Activated CD4-positive, alpha-beta memory T cell treated with anti-CD3 and anti-CD28 coated beads for 36 hours (primary cell): ENCODE measurements at places on chromosomes 13 and 19. TPM values are rescaled to one million over a fixed set of nuclear protein-coding genes. Genes with fewer than 3 reads are reported as not detected.
A peak's percentile ranks its signal among the peaks of the same experiment; 100 is the strongest.

URAD gene
- total RNA-seq = not detected

TTC9B gene
- not detected for total RNA-seq

CNN2 gene
- total RNA-seq = 123 TPM

MPND gene
- 19.6 TPM for total RNA-seq

ZNF606 gene
- total RNA-seq = 5.1 TPM

PSG1 gene
- not detected for total RNA-seq

KCNN1 gene
- not detected for total RNA-seq

CCDC159 gene
- 18.0 TPM for total RNA-seq

GRCh38 chr13:90272356-90272755 is 1075.1 kb upstream of the MIR17HG start:
- no peak for DNase-seq

DNA sequence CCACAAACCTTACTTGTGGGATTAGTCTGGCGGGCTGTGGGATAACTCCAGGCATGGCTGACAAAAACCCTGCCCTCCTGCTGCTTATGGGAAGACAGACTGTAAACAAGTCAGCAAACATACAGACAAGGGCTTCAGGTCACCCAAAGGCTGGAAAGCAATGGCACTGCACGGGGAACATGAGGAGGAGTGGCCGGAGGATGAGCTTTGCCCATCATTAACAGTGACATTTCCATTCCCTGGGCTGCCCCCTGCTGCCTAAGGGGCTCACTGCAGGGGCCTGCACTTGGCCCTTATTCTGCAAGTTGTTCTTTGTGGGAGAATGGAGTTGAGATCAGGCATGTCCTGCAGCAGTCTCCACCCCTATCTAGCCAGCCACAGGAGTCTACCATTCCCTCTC is 91.3 kb downstream of the UQCRFS1 start:
- DNase-seq = no peak

DNA sequence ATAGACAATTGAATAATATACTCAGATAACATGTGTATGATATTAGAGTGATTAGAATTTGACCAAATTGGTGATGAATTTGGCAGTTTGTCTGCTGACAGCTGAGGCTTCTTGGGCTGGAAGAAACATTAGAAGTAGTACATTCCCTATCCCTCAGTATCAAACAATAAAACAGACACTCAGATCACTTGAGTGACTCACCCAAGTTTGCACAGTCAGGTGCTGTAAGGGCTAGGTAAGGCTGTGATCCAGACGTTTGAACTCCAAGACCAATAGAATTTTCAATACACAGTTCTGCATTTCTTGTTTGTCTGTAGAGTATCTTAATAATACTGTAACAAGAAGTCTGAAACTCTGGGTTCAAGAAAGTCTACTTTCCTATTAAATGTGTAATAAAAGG is 223.5 kb downstream of the POSTN start:
- DNase-seq = no peak

DNA sequence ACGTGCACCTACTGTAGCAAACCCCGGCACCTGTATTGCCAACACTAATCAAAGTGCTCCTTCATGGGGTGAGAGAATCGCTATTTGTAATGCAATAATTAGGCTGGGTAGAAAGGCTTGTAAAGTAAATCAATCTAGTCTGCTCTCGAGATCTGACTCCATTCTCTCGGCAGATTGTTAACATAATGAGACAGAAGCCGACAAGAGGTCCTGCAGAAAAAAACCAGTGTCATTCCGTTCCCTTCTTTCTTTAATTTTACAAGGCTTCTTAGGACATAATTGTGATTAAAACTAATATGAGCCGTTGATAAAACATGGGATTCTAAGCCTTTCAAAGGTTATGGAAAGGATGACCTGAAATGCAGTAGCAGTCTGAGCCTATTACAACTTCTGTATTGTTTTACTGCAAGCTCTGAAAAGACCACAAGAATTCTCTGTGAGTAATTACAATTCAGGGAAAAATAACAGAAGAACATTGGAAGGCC is 530.0 kb downstream of the PCDH9 start:
- no peak for DNase-seq

DNA sequence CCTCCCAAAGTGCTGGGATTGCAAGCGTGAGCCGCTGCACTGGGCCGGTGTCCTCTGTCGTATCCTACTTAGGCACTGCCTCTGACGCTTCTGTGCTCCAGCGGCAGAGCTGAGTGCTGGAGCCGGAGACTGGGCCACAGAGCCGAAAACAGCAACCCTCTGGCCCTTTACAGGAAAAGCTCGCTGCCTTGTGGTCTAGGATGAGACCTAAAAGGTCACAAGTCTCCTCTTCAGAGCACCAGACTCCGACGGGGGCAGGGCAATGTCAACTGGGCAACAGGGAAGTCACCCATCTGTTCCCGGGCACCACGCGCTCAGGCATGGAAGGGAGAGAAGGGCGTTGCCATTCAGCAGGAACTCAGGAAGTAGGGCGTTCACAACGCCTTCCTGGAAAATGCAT is 91.7 kb downstream of the GADD45B start:
- DNase-seq = peak; percentile 20

DNA sequence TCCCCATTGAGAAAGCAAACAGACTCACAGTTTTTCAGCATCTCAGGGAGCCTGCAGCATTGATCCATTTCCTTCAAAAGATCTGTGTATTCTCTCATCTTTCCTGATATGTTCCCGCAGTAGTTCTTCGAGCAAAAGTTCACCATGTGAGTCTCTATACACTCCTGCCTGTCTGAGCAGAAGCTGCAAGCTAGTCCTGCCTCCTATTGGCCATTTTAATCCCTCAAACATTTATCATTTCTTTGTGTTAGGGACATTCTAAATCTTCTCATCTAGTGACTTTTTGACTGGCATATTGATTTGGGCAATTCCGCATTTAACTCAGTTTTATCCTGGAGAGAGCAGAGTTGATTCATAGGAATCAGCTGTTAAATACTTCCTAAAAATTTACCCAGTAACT is 660.4 kb upstream of the KLF12 start:
- DNase-seq = no peak

DNA sequence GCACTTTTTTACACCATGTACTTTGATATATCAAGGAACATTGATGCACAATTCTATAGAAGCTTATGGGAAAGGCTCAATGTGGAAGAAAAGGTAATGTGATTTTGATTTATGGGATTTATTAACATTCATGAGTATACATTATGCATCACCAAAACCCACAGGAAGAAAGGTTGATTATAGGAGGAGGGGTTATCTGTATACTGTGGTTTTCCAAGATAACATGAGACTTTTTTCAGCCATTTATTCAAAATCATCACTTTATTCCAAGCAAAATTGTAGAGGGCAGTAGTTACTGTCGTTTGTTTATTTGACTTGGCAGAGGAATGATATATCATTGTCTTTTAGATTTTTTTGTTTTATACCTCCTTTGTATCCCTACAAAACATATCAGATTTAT is 54.9 kb downstream of the WDFY2 start:
- no peak for DNase-seq

DNA sequence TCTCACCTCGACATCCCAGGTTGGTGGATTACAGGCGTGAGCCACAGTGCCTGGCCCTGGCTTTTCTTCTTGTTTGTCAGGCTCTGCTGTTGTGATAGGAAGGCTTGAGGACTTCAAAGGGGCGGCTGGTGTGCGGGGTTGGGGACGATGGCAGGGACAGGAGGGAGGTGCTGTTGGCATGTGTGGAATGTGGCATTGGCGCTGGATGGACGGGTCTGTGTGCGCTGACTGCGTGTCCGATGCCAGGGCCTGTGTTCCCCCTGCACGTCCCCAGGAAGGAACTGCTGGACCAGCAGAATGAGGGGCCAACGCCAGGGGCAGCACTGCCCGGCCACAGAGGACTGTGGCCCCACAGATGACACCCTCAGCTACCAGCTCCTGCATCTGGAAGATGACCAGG is 12.7 kb upstream of the PTBP1 start:
- no peak for DNase-seq

DNA sequence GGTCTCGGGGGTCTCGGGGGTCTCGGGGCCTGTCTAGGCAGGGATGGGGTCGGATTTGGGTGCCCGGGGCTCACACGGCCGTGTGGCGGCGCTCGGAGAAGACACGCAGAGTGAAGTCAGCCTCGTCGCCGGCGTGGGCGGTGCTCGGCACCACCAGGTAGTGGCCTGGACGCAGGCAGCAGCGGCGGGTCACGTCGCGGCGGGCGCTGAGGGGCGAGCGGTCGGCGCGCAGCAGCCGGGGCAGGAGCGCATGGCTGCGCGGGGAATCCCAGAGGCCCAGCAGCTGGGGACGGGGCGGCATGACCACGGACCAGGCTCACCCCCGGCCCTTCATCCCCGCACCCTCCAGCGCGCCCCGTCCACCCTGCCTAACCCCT is 8.2 kb downstream of the CAPN12 start:
- DNase-seq = peak; percentile 74

- no peak for DNase-seq
These were observed 11.5 kb downstream of the CCDC70 start for GRCh38 chr13:51873117-51873798.

- DNase-seq = no peak
These were observed 4.7 kb downstream of the SLC1A5 start for GRCh38 chr19:46783670-46784069.

DNA sequence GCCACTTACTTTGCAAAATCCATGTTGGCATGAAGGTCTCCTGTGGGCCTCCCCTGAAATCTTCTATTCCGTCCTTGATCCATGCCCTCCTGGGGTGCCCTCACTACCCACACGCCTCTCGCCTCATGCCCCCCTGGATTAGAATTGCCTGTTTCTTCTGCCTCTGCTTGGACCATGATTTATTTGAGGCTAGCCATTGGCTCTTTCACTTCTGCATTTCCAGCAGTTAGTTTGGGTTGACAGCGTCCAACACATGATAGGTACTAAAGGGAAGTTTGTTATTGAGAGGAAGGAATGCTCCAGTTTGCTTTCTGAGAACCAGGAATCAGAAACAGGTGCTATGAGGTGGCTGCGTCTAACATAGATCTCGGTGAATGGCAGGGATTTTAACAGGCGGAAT is 30.5 kb upstream of the TPTE2 start:
- no peak for DNase-seq

DNA sequence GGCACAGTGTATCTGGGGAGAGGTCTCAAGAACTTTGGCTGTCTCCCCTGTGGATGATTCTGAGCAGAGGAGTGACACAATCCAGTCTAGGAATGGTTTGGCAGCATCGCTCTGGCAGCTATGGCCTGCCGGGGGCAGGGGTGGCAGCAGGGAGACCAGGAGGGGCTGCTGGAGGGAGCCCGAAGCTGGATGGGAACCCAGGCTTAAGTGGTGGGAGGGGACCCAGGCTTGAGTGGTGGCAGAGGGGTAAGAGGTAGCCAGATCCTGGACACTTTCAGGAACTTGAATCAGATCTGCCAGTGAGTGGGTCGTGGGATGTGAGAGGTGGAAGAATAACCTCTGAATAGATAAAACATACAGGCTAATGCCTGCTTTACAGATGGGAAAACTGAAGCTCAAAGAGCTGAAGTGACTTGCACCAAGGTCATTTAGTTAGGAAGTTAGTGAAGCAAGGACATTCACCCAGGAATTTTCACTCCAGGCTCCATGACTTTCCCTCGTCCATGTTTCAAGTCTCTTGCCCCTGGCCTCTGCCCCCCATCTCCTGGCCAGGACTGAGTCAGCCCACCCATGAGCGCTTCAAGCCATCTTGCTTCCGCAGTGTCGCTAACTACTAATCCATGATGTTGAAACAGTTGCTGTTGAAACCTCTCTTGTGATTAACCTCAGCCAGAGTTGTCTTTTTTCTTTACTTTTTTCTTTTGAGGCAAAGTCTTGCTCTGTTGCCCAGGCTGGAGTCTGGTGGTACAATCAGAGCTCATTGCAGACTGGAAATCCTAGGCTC is 29.9 kb upstream of the C1QTNF9 start:
- DNase-seq = peak; percentile 9

GRCh38 chr13:112483299-112483698 is 104.7 kb downstream of the TUBGCP3 start:
- no peak for DNase-seq

DNA sequence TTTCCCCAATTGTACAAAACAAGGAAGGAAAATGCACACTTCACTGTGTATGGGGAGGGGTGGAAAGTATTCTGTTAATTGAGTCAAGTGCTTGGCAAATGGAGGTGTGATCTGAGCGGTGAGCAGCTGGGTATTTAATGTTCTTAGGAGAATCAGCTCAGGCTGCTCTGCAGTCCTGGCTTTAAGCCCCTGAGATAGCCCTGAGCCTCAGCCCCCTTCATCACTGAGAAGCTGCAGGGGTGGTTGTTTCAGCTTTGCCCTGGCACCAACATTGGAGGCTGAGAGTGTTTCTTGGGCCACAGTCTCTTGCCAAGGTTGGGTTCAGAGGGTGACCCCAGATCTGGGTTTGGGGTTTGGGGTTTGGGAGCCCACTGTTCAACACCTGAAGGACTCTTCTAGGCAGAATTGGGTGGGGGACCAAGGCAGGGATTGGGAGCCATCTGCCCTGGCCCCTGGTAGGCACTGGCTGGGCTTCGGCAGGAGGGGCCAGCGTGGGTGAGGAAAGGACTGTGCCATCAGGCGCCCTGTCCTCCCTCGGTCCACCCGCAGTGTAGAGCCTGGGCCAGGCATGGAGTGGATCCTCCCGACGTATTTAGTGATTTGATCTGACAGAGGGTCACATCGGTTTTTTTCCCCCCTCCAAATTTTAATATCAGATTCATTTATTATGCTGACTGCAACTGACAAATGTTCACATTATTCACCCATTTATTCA is 66.7 kb upstream of the ZNF536 start:
- no peak for DNase-seq

- no peak for DNase-seq
These were observed 103.9 kb upstream of the OBI1 start for GRCh38 chr13:78762825-78763224.

GRCh38 chr13:84096216-84096615 is 213.9 kb upstream of the SLITRK1 start:
- DNase-seq = no peak

DNA sequence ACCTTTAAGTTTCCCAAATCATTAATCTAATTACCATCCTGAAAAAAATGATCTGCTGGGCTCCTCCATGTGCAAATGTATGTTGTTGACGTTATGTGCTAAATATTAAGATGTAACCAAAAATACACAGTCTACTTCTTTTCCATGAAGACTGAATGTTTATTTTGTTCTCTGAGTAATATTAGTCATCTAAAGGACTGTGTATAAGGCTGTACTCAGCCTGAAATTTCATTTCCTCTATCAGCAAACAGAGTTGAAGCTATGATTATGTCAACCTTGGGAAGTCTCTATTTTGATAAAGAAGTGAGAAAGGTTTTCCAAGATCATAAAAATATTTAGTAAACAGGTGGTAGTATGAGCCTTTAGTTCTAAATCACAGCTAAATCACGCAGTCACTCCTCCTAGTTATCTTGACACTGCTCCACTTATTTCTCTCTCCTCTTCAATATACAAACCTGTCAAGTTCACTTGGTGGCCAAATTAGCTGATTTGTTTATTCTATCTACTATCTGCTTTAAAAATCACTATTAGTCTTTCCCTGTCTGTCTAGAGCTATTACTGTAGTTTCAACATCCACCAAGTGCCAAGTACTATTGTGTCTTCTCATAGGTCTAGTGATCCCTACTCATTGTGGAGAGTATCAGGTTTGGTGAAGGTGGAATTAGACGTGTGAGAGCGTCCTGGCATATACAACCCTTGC is 211.7 kb upstream of the STARD13 start:
- DNase-seq = no peak
